Kidney (tissue), 22 donors: ENCODE measurements at places on chromosomes 16 and 17.
A peak's percentile ranks its signal among the peaks of the same experiment; 100 is the strongest.

GRCh38 chr17:64008830-64009229, 10.7 kb downstream of the PRR29 start:
- no peak for DNase-seq
- H3K4me1 ChIP-seq = peaks cover 15% of the 10 kb centered on the region
- H3K27me3 ChIP-seq = no peaks in the 10 kb centered on the region
- no peaks in the 10 kb centered on the region for H3K36me3 ChIP-seq

GRCh38 chr17:31067691-31068184, 27.0 kb upstream of the NF1 start:
- no peaks in the 10 kb centered on the region for H3K36me3 ChIP-seq
- H3K4me3 ChIP-seq = no peak overlapping the region
- H3K27me3 ChIP-seq = no peaks in the 10 kb centered on the region
- no peak overlapping the region for H3K27ac ChIP-seq
- no peaks in the 10 kb centered on the region for H3K4me1 ChIP-seq
- no peak for DNase-seq

DNA sequence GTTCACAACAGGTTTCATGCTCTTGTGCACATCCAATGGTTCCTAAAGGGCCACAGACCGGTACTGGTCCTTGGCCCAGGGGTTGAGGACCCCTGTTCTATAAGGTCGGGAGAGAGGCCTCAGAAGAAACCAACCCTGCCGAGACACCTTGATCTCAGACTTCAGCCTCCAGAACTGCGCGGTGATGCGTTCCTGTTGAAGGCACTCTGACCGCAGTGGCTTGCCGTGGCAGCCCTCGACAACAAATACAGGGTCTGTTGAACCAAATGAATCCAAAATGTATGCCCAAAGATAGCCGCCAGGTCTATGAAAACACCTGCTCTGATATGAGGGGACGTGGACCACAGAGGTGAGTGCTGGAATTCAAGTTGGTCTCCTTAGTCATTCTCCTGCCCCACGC, 389.8 kb downstream of the SEC14L1 start:
- no peaks in the 10 kb centered on the region for H3K36me3 ChIP-seq
- no peaks in the 10 kb centered on the region for H3K4me1 ChIP-seq
- DNase-seq = no peak

DNA sequence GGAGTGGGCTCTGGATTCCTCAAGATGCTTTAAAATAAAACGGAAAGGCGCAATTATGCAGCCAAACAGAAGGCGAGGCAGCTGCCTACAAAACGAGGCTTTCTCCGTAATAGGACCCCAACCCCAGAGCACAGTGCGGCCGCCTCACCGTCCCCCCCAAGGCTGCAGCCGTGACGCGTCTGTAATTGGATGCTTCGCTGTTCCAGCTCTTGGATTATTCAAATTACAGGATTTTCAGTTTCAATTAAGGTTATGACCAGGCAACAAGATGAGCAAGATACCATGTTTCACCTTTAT, 37.3 kb upstream of the ABR start:
- DNase-seq = peak; percentile 39
- no peaks in the 10 kb centered on the region for H3K27me3 ChIP-seq
- H3K4me3 ChIP-seq = no peak overlapping the region
- no peaks in the 10 kb centered on the region for H3K4me1 ChIP-seq
- no peak overlapping the region for H3K27ac ChIP-seq

- H3K27me3 ChIP-seq = no peaks in the 10 kb centered on the region
- DNase-seq = no peak
- H3K27ac ChIP-seq = no peak overlapping the region
Observed at GRCh38 chr16:72860726-72861562, 187.0 kb downstream of the ZFHX3 start.

- peak; percentile 48 for DNase-seq
- H3K27ac ChIP-seq = no peak overlapping the region
- H3K27me3 ChIP-seq = no peaks in the 10 kb centered on the region
- H3K36me3 ChIP-seq = no peaks in the 10 kb centered on the region
- no peak overlapping the region for H3K4me3 ChIP-seq
Observed at GRCh38 chr17:82559566-82560251, 40.2 kb downstream of the FOXK2 start.

- peaks cover 4% of the 10 kb centered on the region for H3K36me3 ChIP-seq
- peak; percentile 96 for DNase-seq
- H3K27me3 ChIP-seq = no peaks in the 10 kb centered on the region
Observed at GRCh38 chr16:31873556-31874365, at the start of gene ZNF267. Gene ZNF267, plus strand, starts transcription at chr16:31873807. Its CDS starts 160 bp downstream, at chr16:31873967.

DNA sequence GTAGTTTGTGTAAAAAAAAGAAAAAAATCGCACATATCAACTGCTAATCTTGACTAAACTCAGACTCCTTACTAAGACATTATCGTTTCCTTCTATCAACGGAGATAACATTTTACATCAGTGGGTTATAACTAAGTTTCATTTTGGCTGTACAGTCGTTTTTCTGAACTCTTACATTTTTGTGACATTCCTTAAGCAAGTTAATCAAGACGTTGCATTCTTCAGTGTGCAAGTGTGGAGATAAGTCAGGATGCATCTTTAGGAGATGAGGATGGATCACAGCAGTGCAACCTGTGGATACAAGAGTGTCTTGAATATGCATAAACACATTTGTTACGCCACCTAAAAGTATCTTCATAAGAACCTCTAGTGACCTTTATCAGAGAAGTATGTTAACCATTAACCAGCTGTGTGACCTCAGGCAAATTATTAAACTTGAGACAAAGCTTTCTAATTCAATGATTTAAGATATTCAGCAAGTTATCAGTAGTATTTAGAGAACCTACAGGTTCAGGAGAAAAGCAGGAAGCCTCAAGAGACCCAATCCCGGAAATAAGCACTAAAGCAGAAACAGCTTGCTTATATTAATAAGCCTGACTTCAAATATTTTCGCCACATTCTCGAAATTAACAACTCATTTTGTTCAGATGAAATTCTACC, 9.4 kb downstream of the CMC2 start:
- DNase-seq = no peak
- H3K4me1 ChIP-seq = peaks cover 2% of the 10 kb centered on the region
- no peaks in the 10 kb centered on the region for H3K36me3 ChIP-seq
- H3K27me3 ChIP-seq = no peaks in the 10 kb centered on the region
- H3K27ac ChIP-seq = peak overlapping the region; percentile 0

GRCh38 chr16:85127379-85127723, 15.1 kb upstream of the CIBAR2 start:
- no peak for DNase-seq
- peaks cover 3% of the 10 kb centered on the region for H3K4me1 ChIP-seq
- H3K4me3 ChIP-seq = no peak overlapping the region

- no peak overlapping the region for H3K4me3 ChIP-seq
- peak overlapping the region; percentile 60 for H3K27ac ChIP-seq
- no peaks in the 10 kb centered on the region for H3K4me1 ChIP-seq
- H3K27me3 ChIP-seq = no peaks in the 10 kb centered on the region
- no peaks in the 10 kb centered on the region for H3K36me3 ChIP-seq
- DNase-seq = no peak
Observed at GRCh38 chr17:78919861-78920450, 5.2 kb downstream of the TIMP2 start.

DNA sequence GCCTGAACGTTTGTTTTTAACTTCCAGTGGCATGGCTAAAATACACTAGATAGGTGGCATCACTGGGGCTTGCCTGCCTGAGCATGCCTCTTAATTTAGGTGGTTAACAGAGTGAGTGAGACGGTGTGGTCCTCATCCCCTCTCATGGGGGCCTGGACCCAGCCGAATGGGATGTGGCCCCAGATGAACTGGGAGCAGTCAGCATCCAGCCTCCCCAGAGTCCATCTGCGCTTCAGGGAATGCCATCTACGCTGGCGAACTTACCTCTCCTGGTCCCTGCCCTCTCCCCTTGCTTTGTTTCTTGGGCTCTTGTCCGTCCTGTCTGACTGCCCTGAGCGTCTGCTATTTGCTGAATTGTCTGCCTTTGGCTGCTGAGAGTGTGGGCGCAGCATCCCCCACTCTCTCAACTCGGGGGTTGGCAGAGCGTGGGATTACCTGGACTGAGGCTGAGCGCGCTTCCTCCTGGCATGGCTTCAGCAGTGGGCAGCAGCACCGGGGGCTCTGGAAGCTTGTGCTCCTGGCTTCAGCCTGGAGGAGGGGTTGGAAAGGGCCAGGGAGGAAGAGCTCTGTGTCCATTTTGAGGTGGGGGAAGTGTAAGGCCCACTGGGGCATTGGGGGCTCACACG, 2.1 kb downstream of the RAB40C start:
- H3K27ac ChIP-seq = peak overlapping the region; percentile 94
- DNase-seq = no peak
